ENCODE measurements at places on chromosomes 4 and X.

DNA sequence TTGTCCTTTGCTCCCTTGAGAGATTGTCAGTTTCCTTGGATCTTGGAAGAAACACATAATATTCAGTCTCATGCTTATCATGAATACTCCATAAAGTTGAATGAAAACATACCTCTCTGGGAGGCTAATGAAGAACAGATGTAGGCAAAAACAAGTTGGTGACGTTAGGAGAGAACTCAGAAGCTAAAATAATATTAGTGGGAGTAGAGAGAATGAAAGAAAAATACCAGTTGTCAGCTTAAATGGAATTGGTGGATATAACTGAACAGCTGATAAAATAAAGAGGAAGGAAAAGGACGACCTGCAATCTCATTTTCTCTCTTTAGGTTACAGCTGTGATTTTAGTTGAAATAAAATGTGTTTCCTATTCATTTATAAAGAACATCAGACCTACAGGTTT lies 124.8 kb downstream of the SNCA start:
- DNase-seq, result no peak

DNA sequence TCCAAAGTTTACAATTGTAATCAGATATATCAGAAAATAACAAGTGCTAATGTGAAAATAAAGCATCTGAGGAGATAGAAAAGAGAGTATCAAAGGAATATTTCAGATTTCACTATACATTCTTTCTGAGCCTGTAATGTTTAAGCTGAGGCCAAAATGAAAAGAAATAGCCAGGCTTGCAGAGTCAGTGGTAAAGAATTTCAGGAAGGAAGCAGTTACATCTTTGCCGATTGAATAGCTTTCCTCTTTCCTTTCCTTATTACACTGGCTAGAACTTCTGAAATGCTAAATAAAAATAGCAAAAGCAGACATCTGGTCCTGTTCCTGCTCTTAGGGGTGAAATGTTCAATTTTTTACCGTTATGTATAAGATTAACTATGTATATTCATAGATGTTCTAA lies 1441.6 kb upstream of the PCDH7 start:
- no peak for DNase-seq

- DNase-seq, result no peak
These were observed 132.6 kb upstream of the ANK2 start for GRCh38 chr4:112916868-112917267.

DNA sequence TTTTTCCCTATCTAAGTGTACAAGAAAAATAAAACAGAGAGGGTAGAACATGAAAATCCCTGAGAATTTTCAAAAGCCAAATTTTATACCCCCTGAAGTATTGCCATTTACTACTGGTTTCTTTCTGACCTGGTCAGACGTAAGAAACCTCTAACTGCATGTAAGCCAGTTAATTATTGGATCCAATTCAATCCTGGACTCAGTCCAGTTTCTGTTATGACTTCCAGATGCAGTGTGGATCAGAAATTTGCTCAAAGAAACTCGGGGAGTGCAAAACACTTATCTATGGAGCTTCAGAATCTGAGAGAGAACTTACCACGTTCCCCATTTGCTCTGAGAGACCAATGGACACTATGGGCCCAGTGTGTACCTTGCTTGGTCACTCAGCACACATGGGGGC lies 383.5 kb downstream of the KLHL4 start:
- no peak for DNase-seq
